ENCODE measurements at places on chromosomes 11 and 22. TPM values are rescaled to one million over a fixed set of nuclear protein-coding genes. Genes with fewer than 3 reads are reported as not detected.

The GAL3ST3 gene
- not detected for polyA plus RNA-seq

The STK33 gene
- not detected for polyA plus RNA-seq

The TTC38 gene
- 5.7 TPM for polyA plus RNA-seq

The JAM3 gene
- polyA plus RNA-seq: 3.1 TPM

The DGCR8 gene
- polyA plus RNA-seq: 5.1 TPM

The ARL2 gene
- polyA plus RNA-seq: 67.6 TPM

The MYBPC3 gene
- polyA plus RNA-seq: not detected

The CHEK1 gene
- polyA plus RNA-seq: 8.0 TPM

The BDNF gene
- not detected for polyA plus RNA-seq

The CATSPER1 gene
- not detected for polyA plus RNA-seq

The MUC15 gene
- not detected for polyA plus RNA-seq

The GAB4 gene
- polyA plus RNA-seq: not detected

The CARD18 gene
- not detected for polyA plus RNA-seq

The P2RY6 gene
- polyA plus RNA-seq: not detected

The C11orf91 gene
- polyA plus RNA-seq: not detected

The CTSD gene
- 159 TPM for polyA plus RNA-seq

The TBX1 gene
- not detected for polyA plus RNA-seq

The SHISA8 gene
- polyA plus RNA-seq: not detected

The FIBIN gene
- polyA plus RNA-seq: not detected

The ASPHD2 gene
- polyA plus RNA-seq: 8.5 TPM

The VSTM5 gene
- polyA plus RNA-seq: 0.28 TPM

The SULT4A1 gene
- polyA plus RNA-seq: not detected

The C11orf16 gene
- not detected for polyA plus RNA-seq
